ENCODE measurements at places on chromosomes 7 and 10.

GRCh38 chr10:46091828-46092523, 45.9 kb upstream of the MSMB start:
- no peak for DNase-seq

- no peak for DNase-seq
Measured at GRCh38 chr10:6091630-6092029, 2.8 kb downstream of the RBM17 start.

GRCh38 chr10:88039496-88040200, 176.2 kb downstream of the PTEN start:
- DNase-seq = no peak

- DNase-seq = no peak
Measured at GRCh38 chr10:90028312-90028711, 326.9 kb downstream of the KIF20B start.

GRCh38 chr10:99329304-99329553, at the start of gene CNNM1:
CNNM1 (plus strand) TSS chr10:99329356; CDS start chr10:99329388, 32 bp downstream.
- no peak for DNase-seq

DNA sequence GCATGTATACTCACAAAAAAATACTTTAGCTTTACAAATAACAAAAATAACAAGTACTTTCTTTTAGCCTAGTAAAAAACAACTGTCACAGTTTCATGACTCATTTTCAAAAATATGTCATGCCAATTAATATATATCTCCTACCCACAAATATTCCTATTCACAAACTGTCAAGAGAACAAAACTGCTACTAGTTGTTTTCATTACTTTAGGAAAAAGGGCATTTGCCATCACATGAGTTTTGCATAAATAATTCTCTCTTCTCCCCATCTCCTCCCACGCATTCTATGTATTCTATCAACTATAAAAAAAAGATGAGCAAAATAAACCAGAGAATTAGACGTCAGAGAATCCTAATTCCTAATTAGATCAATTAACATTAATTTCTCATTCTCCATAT, 87.6 kb downstream of the PIP4K2A start:
- no peak for DNase-seq

DNA sequence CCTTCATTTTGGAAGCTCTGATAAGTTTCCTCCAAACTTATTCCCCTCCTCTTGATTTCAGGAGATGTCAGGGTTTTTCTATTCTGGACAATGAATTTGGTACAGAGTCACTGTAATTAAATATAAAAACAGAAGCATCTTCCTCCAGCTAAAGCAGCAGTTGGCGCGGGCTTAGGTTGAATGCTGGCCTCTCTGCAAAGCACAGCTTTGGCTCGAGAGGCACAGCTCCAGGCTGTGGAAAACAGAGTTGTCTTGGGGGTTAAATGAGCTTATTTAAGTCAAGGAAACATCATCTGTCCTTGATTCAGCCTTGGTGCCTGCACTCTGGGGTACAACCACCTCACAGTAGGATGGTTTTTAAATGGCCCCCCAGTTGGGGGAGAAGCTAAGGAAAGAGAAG, 35.0 kb upstream of the PDCD4 start:
- DNase-seq = no peak

- no peak for DNase-seq
Measured at GRCh38 chr10:60490013-60490412, 100.3 kb upstream of the ANK3 start.

GRCh38 chr10:2729197-2729596, 338.2 kb upstream of the PFKP start:
- DNase-seq = no peak

- no peak for DNase-seq
Measured at GRCh38 chr10:69413221-69413865, 3.4 kb downstream of the TACR2 start.

- no peak for DNase-seq
Measured at GRCh38 chr7:25126751-25127150, 1.7 kb upstream of the CYCS start.

DNA sequence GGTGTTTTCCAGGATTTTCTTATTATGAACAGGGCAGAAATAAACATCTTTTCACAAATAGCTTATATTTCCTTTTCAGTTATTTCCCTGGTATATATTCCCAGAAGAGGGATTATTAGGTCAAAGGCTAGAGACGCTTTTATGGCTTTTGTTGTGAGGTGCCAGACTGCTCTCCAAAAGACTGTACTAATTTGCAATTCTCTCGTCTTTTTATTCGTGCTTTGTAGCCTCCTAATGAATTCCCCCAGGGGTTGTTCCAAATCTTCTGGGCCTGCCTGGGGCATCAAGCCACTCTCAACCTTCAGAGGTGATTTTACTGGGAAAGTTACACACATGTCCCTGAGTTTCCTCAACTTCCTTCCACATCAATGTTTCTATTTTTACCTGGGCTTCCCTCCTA, 34.0 kb upstream of the R3HCC1L start:
- no peak for DNase-seq

GRCh38 chr10:86538547-86538946, 17.0 kb upstream of the WAPL start:
- no peak for DNase-seq

DNA sequence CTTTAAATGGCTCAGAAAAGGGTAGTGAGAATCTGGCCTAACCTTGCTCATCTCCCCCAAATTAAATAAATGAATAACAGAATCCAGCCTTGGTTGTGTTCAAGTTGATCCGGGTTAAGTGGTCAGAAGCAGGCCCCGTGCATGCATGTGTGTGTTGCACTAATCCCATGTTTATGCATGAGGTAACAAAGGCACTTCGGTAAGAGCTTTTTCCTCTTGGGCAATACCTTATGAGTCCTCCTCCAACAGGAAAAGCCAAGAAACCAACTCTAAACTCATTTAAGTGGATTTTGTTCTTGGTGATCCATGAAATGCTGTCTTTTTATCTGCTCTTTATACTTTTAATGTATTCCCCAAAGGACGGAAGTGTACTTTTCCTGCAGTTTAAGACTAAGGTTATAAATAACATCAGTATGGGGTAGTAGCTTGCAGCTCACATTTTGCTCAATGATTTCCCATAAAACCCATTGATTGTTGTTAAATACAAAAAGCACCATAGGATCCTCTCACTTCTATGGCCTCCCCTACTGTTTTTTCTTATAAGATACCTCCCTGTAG, 104.9 kb upstream of the YAE1 start:
- no peak for DNase-seq

- DNase-seq = no peak
Measured at GRCh38 chr10:2043379-2043778, 306.1 kb upstream of the ADARB2 start.

GRCh38 chr10:78664929-78665553, 403.7 kb upstream of the ZMIZ1 start:
- no peak for DNase-seq

- DNase-seq = no peak
Measured at GRCh38 chr10:50397312-50398140, 146.2 kb upstream of the ASAH2 start.

- DNase-seq = no peak
Measured at GRCh38 chr10:86250399-86250798, 116.2 kb downstream of the GRID1 start.

DNA sequence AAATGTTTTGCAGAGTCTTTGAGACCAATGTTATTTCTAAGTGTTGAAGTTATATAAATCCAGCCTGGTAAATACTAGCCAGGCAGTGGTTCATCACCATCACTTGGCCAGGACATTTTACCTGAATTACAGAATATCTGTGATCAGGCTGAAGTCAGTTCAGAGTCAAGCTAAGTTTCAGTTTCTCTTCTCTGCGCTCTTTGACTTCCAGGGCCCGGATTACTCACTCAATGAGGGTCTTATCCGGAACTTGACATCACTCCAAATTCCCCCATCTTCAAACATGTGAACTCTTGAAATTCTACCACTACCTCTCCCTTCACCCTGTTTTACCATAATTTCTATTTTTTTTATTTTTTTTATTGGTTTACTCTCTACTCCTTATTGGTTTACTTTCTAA, 36.6 kb upstream of the CCAR1 start:
- DNase-seq = no peak

- no peak for DNase-seq
Measured at GRCh38 chr10:70324339-70324861, 40.6 kb upstream of the NPFFR1 start.

GRCh38 chr10:4069491-4069890, 284.5 kb upstream of the KLF6 start:
- DNase-seq = peak; percentile 73

GRCh38 chr7:12712236-12712635, 24.8 kb downstream of the ARL4A start:
- DNase-seq = no peak

DNA sequence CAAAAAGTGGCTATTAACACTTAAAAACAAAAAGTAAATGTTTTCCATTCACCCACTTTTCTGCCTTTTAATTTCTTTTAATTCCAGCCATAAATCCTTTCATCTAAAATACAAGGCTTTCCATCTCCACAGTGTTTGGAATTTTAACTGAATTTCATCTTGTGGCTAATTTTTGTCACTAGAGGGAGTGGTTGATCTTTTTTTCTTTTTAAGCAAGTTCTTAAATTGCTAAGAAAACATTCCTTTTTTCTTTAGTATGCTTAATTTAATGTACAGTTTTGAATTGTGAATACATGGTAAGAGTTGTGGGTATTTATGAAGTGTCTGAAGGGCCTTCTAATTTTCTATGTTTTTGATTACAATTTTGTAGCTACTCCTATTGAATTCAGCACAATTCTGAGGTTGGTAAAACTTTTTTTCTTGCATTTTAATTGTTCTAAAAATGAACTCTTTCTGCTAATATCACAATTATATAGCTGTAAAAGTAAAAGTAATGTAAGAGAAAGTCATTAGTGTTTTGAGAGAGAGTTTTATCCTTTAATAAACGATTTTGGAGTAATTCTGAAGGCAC, 54.9 kb upstream of the ANK3 start:
- DNase-seq = no peak

DNA sequence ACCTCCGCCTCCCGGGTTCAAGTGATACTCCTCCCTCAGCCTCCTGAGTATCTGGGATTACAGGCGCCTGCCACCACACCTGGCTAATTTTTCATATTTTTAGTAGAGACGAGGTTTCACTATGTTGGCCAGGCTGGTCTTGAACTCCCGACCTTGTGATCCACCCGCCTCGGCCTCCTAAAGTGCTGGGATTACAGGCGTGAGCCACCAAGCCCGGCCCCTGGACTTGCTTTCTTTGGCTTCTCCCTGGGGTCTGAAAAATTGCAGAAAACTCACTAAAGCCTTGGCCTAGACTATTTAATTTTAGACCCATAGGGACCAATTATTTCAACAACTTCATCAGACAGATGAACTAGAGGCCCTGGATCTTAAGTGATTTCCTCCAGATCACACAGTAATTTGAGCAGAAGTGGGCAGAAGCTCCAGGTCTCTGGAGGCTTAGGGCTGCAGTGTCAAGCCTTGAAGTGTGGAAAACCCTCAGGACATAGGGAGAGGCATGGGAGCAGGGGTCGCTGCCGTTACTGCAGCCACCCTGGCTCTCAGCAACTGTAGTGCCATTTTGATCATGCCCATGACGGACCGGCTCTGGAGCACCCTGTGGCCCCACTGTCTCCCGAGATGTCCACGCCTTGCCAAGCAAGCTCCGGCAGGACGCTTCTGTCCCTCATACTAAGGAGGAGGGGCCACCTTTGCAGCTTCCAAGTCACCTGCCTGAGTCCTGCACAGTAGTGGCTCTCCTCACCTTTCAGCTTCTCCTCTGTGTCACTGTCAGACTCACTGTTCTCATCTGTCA, 72.4 kb downstream of the DENND2A start:
- DNase-seq = no peak

DNA sequence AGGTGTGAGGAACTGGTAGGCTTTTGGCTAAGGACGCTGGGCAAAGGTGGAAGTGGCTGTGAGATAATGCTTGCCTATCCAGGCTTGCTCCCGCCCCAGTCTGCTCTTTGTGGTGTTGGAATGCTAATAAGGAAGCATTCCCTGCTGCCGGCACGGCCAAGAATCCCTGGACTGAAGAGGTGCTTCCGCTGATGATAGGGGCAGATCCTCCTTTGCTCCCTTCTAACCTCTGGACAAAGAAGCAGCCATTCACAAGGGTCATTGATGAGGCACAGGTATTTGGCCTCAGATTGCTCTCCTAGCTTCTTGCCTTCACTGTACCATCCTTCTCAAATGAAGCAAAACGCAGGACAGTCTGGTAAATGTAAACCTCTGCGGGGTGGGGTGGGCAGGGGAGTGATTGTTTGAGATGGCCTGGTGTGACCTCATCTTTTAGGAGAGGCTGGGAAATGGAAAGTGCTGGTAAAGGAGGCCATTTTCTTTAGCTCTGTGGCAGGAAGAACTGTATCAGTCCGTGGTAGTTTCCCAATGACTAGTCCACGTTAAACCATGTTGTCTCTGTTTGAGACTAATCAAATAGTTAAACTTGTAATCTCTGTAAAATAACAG, 1.7 kb downstream of the PGAM1 start:
- DNase-seq = no peak

- no peak for DNase-seq
Measured at GRCh38 chr7:78168865-78169264, 370.3 kb downstream of the PHTF2 start.

DNA sequence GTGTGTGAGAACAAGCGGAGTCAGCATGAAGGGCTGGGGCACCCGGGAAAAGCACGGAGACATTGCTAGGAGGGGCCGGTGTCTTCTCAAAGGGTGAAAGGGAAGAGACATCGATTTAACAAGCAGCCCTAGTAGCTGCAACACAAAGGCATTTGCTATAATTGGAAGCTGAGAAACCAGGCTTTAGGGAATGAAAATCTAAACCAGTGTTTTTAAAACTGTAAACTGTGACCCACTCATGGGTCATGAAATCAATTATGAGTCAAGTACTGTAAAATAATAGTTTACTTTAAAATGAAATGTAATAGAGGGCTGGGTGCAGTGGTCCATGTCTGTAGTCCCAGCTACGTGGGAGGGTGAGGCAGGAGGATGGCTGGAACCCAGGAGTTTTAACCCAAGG, 128.7 kb upstream of the RHEB start:
- no peak for DNase-seq

- no peak for DNase-seq
Measured at GRCh38 chr10:27190508-27190907, 35.4 kb downstream of the MASTL start.

DNA sequence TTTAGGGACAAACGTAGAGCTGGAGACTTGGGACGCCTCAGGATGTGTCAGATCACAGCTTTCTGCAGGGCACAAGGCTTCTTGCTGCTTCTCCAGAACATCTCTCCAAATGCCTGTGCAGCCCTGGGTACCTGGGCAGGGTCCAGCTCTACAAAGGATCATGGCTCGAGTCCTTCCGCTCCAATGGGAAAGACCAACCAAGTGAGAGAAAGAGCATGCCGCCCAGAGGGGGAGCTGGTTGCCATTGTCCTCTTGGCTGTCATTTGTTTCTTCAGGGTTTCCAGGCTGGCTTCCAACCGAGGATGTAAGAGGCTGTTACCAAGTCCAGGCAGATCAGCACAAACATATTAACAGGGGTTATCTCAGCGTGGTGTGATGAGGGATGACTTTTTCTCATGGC, 5.6 kb upstream of the LEP start:
- DNase-seq = no peak

Data from GM04503 (cell line).